ENCODE measurements at places on chromosomes 4 and X.

- no peak for DNase-seq
Measured at GRCh38 chrX:15683193-15683592, 18.6 kb upstream of the CLTRN start.

DNA sequence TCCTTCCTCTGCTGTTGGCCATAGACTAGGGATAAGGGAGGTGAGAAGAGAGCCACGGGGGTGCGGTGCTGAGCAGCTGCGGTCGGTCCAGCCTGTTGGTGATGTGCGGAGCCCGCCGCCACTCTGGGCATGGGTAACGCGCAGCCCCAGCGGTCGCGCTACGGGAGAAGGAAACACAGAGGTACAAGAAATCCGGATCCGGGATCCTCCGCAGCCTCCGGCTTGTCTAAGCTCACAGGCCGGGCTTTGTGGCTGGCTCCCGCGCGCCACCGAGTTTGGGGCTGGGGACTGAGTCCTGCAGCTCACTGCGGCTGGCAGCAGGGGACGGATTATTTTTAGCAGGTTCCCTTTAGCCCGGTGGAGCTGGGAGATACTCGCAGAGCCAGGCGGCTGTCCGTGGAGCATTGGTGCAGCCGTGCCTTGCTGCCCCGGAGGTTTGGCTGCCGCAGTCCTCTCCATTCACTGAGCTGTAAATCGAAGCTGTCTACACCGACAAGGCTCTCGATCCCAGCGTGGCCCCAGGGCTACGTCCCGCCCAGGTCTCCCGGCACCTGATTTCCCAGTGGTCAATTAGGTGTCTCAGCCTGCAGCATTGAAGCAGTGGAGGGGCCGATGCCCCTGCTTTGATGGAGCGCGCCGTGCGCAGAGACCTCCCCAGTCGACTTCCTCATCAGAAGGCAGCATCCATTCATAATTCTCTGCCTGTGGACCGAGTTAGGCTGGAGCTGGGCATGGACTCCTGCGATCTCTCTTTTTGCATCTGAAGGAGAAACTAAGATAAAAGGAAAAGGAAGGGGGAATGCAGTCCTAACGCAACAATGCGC is 81.9 kb upstream of the SCML1 start:
- peak; percentile 19 for DNase-seq

DNA sequence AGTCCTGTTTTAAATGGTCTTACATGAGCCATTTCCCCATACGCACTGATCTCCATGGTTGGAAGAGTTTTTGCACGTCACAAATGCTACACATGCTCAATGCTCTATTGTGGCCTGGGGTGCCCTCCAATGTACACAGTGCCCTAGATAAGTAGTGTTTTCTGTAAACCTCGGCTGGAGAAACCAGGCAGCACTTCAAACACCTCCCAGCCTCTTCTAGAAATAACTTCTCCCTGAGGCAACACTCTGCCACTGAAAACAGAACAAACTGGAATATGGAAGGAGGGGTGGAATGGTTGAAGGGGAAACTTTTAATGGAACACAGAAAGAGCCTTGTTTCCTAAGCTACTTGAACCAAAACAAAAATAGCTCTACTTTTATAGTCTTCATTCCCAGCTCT is 123.9 kb upstream of the CBR4 start:
- no peak for DNase-seq

DNA sequence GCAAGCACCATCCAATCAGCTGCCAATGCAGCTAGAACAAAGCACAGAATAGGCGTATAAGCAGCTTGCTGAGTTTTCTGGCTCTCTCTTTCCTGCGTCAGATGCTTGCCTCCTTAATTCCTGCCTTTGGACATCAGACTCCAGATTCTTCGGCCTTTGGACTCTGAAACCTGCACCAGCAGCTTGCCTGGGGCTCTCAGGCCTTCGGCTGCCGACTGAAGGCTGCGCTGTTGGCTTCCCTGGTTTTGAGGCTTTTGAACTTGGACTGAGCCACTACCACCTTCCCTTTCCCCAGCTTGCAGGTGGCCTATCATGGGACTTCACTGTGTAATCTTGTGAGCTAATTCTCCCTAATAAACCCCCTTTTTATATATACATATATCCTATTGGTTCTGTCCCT is 6.1 kb downstream of the TMEM192 start:
- DNase-seq = no peak

DNA sequence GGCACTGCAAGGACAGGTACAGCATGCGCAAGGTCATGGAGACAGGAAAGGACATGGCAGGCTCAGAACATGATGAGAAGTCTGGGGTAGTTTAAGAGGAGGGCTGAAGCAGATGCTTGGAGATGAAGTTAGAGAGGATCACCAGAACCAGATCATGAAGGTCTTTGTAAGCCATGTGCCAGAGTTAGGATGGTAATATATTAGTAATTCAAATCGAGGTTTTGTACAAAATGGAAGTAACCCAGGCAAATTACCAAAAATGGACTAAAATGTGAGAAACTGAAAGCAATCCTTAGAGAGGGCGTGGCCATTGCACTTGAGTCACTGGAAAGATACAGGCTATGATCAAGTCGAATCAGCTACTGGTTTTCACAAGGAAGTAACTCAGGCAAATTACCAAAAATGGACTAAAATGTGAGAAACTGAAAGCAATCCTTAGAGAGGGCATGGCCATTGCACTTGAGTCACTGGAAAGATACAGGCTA is 13.5 kb downstream of the RXFP1 start:
- DNase-seq = peak; percentile 82

DNA sequence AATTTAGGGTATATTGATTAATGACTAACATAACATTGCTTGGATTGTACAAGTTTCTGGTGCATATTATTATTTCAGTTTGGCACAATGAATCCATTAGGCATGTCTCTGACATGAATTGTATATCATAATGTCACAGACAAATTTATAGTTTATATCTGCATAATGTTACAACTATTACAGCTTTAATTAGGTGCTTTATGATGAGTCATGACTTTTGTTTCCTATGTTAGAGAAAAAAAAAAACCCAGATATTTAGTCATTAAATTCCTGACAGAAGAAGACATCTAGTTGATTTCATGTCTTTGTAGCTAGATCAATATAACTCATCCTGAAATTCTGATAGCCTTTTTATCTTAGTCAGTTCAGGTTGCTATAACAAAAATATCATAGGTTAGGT is 385.7 kb upstream of the EPHA5 start:
- no peak for DNase-seq

GRCh38 chr4:54746218-54746617 is 88.5 kb downstream of the KIT start:
- no peak for DNase-seq

DNA sequence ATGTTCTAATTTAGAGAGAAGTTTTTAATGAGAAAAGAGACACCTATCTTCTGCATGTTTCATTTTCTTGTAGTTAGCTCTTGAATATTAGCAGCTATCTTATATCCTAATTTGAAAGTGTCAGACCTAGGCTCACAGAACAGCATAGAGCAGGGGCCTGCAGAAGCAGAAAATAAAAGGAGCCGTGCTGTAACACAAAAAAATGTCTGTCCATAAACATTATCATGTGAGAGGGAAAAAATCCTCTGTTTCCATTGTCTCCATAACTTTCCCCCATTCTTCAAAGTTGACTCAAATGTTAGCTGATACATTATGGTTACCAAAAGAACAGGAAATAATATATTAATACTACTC is 329.2 kb upstream of the EPHA5 start:
- no peak for DNase-seq

- no peak for DNase-seq
Measured at GRCh38 chrX:8869812-8870211, 68.6 kb upstream of the FAM9A start.

DNA sequence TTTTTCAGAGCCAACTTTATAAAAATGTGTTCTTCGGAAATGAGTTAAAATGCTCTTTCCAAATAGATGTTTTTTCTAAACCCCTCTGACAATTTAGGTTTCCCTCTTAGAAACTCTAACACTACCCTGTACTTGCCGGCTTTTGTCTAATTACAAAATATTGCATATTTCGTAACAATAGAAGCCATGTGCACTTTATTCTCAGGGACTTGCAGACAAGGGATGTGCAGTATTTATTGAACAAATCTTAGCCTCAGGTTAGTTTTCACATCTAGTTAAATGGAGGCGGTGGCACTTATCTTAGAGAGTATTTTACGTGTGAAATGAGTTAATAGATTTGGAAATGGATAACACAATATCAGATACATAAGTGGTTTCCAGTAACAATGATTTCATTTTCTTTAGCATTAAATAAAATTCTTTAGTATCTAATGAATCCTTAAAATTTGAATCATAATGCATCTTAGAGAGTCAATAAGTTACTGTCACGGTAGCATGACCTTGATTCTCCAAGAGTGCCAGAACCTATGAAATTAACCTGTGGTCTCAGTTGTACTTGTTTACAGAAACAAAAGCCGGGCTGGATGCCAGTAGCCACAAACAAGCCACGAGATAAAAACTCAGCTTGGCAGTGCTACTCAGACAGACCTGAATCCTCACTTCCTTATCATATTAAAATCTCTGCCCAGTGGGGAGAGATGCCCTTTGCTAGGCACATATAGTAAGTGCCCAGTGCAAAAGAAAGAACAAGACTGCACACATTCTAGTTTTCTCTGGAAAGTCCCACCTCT is 772 bp upstream of the PABPC4L start:
- DNase-seq = peak; percentile 16

DNA sequence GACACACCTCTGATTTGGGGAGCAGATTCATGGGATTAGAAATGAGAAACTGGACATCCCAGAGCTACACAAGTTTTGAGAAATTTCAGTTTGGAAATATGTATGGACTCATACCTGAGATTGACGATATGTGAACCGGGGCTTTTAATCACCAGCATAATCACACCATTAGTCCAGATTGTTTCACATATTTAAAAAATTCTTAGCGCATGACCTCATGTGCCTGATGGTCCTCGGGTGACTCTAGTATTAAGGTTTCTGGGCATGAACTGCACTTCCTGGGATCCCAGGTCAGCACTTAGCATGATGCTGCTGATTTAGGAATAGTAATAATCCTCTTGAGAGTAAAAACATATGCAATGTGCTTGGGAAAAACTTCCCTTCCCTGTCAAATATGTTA is 91.9 kb upstream of the BCOR start:
- DNase-seq = no peak

DNA sequence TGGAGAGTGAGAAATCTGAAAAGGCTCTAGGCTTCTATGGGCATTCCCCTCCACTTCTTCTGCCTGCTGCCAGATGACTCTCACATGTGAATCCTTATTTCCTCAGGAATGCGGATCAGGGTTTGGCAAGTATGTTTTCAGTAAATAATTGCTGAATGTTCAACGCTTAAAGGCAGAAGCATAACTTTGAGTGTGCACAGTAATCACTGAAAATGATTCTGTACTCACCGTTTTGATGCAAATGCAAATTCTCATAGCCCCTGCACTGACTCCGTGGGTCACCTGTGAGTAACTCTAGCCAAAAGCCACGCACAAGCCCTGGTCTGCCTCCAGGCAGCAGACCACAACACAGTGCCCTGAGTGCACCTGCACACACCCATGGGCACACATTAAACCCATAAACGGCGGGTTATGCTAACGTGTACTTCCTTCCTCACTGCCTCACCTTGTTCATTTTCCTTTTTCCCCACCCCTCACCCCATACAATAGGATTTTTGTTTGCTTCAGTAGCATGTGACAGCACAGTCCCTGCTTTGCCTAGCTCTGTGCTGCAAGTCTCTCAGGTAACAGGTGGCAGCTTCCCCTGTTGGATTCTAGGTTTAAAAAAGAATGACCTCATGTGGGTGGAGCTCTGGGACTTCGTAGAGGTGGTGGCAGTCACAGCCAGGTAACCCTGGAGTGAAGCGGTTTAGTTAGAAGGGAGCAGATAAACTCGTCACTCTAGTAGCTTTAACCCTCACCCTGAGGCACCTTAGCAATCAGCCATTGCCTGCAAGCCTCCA is at the start of gene ARHGEF38:
TSS of gene ARHGEF38 (plus strand) at position 656 of the 782 bp plus-strand sequence. CDS start 146 bp downstream, outside the sequence.
- peak; percentile 66 for DNase-seq

DNA sequence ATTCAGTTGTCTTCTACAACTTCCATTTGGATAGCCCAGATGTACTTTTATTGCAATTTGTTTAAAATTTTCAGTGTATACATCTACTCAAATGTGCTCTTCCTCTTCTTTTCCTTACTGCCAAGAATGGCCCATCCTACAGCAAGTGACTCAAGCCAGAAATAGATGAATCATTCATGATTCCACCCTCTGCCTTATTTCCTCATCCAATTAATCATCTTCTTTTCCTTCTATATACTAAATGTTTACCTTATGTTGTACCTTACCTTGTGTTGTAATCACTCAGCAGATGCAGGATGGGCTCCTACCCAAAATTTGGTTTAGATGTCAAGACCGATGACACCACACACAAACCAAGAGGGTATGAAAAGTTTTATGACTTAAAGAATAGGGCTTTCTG is 437.8 kb downstream of the GRXCR1 start:
- peak; percentile 75 for DNase-seq

GRCh38 chrX:25017667-25018247 is 2.0 kb upstream of the ARX start:
- DNase-seq = no peak

DNA sequence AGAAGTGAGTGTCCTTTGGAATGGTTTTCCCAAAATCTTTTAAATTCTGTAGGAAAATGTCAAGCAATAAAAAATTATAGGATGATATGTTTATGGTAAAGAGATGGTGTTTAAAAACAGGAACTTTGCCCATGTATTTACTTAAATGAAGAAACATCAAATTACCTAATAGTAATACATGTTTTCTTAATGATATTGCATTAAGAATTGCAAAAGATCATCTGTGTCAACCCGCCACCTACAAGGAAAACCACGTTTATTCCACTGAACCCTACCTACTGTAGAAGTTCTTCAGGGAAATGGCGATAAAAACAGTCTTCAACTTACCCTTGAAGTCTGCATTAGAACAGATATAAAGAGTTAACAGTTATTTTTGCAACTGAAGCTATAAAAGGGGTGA is 67.2 kb upstream of the NDP start:
- no peak for DNase-seq

- no peak for DNase-seq
Measured at GRCh38 chrX:28273736-28274135, 292.5 kb upstream of the DCAF8L1 start.

GRCh38 chr4:181952478-181952877 is 290.7 kb upstream of the TENM3 start:
- DNase-seq = peak; percentile 83

DNA sequence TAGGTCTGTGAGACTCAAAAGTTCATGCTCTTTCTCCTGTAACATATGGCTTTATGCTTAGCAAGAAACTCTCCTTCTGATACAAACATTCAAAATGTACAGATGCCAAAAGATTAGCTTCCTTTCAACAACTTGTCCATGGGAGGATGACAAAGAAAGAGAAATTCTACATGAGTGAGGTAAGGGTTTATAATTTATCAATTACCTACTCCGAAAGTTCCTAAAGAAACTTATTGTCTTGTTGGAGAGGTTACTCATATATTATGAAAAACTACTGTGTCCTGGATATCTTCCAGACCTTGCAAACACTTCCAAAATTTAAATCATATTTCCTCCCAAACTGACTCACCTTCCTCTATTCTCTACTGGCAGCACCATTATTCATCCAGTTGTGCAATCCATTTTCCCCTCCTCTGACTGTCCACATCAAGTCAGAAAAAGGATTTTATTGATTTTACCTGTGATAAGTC is 65.1 kb downstream of the ENPEP start:
- DNase-seq = peak; percentile 97

GRCh38 chr4:86908251-86908657 is 16.0 kb upstream of the C4orf36 start:
- DNase-seq = no peak

Measured in foreskin keratinocyte (primary cell).